Coronary artery (tissue), 2 donors: ENCODE measurements at places on chromosomes 4 and X.

GRCh38 chr4:14362385-14362784 lies 639.9 kb upstream of the CPEB2 start:
- no peak for DNase-seq

DNA sequence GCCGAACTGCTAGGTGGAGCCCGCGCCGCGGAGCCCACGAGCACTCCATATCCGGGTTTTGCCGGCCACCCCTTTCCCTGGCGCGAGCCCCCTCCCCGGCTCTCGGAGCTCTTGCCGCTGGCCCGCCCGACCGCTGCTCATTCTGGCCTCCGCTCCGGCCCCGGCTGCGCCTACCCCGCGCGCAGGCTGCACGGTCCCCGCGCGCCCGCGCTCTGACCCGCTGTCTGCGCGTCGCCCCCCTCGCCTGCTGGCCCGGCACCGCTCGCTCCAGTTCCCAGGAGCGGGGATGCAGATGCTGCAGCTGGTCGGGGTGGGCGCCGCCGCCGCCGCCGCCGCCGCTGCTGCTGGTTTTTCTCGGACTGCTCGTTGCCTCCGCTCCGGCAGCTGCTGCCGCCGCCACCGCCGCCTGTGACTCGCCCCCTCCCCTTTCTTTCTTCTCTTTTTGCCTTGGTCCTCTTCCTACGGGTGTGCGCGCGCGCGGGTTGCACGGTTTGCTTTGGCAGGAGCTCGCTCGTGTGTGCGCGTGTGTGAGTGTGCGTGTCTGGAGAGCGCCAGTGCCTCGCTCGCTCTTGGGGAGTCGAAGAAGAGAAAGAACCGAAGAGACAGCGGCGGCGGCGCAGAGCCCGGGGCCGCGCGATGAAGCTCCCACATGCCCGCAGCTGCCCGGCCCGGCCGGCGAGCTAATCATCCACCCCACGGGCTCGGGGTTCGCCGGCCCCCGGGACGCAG lies at the start of gene ADGRL3:
Gene ADGRL3 (plus strand): TSS at position 140 of the 729 bp plus-strand sequence.
- no peak for DNase-seq

DNA sequence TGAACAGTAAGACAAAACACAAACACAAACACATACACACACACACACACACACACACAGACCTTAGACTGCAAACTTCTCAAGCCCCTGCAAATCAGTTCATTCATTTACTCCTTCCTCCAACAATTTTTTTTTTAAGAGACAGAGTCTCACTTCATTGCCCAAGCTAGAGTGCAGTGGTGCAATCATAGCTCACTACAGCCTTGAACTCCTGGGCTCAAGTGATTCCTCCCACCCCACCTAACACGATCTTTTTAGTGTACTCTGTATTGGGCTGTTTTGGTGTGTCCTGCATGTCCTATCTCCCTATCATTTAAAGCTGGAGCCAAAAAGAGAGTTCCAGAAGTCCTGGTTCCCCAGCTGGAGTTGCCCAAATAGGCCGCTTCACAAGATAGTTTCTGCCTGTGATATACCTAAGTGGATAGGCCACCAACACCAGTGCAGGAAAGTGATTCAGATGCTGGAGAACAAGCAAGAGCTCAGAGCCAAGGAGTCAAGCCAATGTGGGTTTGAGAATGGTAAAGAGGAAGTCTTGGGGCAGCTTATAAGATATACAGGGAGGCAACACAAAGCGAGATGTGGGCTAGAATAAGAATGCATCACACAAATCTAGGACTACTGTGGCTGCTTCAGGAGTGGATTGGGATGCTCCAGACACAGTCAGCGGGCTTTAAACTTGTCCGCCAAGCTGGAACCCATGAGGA lies 85.4 kb upstream of the RAPGEF2 start:
- no peak for DNase-seq

DNA sequence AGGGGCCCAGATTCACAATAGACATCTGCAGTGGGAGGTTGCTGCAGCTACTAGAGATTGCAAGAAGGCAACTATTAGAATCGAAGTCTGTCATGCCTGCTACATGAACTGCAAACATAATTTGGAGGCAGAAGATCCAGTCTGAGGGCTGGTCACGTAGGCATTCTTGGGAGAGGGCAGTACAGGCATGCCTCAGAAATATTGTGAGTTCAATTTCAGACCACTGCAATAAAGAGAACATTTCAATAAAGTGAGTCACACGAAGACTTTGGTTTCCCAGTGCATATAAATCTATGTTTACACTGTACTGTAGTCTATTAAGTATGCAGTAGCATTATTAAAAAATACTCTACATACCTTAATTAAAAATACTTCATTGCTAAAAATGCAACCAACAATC lies 585.8 kb upstream of the FAT1 start:
- no peak for DNase-seq

GRCh38 chrX:85140964-85141363 lies 102.6 kb downstream of the SATL1 start:
- no peak for DNase-seq

- DNase-seq = no peak
Measured at GRCh38 chrX:3609810-3610209, 103.6 kb downstream of the PRKX start.

DNA sequence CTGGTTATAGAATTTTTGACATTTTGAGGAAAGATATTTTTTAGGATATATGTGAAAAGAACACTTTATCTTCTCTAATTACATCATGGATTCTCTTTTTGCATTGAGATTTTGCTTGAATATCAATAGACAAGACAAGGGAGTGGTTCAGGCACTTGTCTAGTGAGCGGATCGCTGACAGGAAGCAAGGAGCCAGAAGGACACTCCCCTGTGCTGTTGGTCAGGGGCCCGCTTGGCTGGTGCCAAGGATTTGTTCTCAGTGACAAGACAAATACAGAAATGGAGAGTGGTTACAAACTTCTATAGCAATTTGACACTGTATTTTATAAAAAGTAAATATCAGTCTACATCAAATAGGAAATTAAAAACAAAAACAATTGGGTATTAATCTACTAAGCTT lies 60.0 kb downstream of the SLC9B1 start:
- no peak for DNase-seq

DNA sequence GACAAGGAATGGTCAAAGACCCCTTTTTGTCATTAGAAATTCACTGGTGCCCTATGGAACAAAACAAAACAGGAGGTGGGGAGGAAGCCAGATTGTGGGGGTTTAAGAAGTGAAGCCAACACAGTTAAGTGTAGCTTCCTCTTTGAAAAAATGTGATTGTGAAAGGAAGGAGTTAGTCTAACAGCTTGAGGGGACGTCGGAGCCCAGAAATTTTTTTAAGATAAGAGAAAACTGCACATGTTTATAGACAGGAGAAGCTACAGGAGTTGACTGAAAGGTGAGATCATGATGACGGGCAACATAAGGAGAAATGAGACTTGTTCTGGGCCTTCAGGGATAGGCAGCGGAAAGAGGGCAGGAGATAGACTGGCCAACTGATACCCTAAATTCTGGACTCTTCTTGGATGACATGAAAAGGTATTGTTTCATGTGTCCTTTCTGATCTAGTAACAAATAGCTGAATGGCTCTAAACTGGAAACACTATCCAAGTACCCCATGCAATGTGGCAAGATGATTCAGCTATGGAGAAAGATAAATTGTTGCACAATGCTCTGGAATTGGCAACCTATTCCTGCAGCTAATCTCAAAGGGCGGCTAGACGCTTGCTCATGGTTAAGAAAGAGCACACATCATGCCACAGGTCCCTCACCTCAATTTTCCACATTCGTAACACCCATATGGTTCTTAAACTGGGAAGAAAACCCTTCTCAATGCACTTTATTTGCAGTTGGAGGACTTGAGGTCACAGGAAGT lies 3.7 kb upstream of the HDAC8 start:
- no peak for DNase-seq

DNA sequence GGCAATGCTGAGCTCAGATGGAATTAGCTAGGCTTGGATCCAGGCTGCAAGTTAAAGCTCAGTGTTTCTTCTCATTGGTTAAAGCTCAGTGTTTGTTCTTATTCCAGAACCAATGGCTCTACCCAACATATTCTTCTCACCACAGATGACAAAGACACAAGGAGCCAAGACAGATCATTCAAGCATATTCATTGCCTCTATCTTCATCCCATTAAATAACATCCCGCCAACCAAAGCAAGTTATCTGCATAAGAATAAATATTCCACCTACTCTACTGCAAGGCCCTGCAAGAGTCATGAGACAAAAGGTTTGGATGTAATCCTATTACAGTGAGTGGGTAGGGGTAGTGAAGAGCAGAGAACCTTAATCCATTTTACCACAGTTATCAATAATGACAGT lies 766.5 kb downstream of the C4orf33 start:
- DNase-seq = no peak

DNA sequence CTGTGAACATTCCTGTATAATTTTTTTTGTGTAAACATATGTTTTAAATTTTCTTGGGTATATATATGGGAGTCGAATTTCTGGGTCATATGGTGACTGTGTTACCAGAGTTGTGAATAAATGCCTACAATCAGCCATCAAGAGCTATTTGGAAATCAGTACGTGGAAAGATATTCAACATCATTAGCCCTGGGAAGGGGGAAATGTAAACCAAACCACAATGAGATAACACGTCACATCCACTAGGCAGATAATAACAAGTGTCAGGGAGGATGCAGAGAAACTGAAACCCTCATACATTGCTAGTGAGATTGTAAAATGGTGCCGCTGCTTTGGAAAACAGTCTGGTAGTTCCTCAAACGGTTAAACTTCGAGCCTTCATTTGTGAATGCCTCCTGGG lies 43.9 kb downstream of the LUZP4 start:
- DNase-seq = no peak

GRCh38 chr4:19636451-19636850 lies 615.3 kb upstream of the SLIT2 start:
- DNase-seq = no peak

GRCh38 chrX:64975491-64975890 lies 759 bp downstream of the ZC4H2 start:
- DNase-seq = no peak

DNA sequence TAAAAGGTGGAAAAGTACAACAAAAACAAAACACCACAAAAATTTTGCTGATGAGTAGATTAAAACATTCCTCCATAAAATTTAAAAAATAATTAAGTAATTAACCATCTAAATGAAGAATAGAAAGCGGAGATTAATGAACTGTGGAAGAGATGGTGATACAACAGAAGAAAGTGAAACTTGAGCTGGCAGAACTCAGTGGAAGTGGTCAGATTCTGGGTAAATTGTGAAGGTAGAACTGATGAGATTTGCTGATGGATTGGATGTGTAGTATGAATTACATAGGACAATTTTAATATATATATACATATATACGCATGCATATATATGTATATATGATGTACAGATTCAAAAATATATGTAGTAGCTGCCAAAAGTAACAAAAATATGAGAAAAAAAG lies 73.9 kb downstream of the AMOT start:
- no peak for DNase-seq

DNA sequence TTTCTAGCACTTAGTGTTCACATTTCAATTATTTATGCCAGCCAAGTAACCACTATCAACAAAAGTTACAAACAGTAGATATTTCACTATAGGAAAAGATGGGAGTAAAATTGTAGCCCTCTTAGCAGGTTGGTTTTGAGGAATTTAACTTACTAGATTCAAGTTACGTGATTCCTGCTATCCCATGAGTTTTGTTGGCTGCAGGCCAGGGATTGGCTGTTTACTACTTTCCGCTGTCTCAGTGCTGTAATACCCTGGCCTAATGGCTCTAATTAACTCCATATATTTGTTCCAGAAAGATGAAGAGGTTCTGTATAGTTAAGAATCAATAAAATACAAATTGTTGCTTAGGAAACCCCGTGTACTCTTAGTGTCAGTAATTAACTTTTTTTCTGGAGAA lies 55.5 kb upstream of the MAGED1 start:
- no peak for DNase-seq

DNA sequence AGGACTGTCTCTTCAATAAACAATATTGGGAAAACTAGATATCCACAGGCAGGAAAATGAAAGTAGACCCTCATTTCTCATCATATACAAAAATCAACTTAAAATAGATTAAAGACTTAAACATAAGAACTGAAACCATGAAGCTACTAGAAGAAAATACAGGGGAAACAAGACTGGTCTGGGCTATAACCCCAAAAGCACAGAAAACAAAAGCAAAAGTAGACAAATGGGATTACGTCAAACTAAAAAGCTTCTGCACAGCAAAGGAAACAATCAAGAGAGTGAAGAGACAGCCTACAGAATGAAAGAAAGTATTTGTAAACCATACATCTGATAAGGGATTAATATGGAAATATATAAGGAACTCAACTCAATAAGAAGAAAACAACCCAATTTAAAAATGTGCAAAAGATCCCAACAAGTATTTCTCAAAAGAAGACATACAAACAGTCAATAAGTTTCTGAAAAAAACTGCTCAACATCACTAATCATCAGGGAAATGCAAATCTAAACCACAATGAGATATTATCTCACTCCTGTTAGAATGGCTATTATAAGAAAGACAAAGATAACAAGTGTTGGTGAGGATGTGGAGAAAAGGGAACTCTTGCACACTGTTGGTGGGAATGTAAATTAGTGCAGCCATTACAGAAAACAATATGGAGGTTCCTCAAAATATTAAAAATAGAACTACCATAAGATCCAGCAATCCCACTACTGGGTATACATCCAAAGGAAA lies 325.3 kb upstream of the RASGEF1B start:
- no peak for DNase-seq

DNA sequence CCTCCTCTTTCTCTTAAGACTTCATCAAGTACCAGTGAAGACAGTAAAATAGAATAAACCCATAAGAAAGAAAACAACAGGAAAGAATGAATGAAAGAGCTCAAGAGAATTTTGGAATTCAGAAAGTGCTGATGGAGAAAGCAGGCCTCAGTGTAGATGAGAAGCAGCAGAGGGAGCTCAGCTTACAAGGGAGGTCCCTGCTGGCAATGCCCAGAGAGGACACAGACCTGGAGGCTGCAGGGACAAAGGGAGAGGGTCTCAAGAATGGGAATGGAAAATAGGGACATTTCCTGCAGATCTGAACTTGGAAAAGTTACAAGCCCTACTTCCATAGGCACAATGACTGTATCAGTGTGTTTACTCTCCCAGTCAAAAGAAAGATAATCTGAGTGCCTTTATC lies 64.5 kb upstream of the MAGEA10 start:
- no peak for DNase-seq

GRCh38 chr4:40848251-40848650 lies 98.5 kb downstream of the NSUN7 start:
- no peak for DNase-seq

DNA sequence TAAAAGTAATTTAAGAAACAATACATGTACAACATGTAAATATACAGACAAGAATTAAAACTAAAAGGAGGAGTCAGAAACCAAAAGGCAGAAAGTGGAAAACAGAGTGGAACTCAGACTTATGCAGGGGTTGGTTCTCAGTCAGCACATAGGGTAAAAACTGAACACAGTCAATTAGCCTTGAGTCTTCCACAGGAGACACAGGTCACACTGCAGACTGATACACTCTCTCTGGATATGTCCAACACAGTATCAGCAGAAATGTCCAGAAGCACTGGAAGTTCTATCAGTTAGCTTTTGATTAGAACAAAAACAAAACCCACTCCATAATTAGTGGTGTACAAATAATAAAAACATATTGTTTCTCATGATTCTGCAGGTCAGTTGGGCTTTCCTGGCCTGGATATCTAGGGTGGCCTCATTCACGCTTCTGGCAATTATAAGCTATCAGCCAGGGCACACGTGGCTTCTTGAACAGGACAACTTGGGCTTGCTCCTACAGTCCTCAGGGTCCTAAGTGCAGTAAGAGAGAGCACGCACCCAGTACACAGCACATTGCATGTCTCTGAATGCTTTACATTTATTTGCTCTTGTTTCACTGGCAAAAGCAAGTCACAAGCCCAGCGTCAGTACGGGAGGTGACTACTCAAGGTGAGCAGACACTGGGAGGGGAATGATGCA lies 21.6 kb downstream of the TEC start:
- DNase-seq = no peak

GRCh38 chr4:38870098-38870808 lies 2.6 kb downstream of the FAM114A1 start:
- no peak for DNase-seq
